ENCODE measurements at places on chromosomes 11 and 22.

DNA sequence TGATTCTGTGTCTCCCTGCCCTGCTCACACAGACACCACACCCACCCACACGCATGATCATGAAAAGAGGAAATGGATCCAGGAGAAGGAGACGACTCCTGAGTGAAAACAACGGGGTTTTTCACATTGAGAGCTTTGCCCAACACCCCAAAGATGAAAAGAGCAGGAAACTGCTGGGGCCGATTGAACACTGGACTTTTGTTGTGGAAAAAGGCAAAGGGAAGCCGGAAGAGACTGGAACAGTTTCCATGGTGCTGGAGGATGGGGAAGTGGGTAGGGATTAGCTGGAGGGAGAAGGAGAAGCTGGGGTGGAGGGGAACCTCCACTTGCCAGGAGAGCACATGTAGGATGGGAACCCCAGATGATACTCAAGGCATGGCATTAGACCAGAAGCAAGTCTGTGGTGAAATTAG, 5.2 kb upstream of the SLC43A3 start:
- DNase-seq, result peak; percentile 46

- DNase-seq, result no peak
Measured at GRCh38 chr11:78684377-78684776, 109.7 kb upstream of the NARS2 start.

DNA sequence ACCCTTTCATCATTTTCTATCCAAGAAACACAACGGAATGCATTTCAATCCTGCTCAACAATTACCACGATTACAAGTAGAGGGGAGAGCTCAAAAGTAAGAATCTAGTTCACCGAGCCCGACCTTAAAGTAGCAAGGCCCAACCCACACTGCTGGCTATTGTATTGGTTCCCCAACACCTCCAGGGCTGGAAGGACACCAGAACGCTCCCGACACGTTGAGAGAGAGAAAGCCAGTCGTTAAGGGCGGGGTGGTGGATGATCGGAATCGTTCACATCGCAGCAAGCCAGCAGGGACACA, 690 bp downstream of the CKAP5 start:
- no peak for DNase-seq

DNA sequence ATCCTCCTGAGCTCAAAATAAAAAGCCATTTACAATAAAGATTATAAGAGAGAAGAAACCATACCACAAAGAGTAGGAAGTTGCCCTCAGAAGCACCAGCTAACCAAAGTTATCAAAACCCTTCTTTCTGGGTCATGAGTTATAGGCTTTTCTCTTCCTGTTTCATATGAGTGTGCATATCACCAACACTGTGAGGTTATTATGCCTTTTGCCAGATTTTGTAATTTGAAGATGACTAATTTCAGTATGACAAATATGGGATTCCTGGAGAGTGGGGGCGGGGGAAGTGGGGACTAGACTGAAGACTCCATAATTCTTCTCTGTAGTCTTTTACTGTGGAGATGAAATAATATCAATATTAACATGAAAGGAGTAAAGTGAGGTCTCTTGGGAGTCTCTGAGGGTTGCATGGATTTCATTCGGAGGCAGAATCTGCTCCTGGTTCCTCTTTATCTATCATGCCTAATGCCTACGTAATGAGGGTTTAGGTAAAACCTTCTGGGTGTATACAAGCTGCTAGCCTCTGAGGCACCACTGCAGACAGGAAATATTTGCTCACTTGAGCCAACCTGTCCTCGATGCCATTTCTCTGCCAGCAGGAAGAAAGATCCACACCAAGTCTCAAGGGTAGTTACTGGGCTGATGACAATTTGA, 2.1 kb downstream of the LPXN start:
- DNase-seq, result no peak

DNA sequence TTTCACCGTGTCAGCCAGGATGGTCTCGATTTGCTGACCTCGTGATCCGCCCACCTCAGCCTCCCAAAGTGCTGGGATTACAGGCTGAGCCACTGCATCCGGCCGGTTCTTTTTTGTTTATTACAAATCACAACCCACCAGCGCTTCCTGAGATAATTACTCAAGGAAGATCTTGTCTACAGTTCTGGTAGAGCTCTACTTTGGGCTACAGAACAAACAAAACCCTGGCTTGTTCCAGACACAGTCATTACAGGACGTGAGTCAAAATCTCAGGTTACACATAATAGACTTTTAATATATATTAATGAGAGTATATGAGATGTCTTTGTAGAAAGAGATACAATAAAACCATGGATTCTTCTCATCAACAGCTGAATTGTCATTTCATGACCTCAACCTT, 42.8 kb upstream of the NUP50 start:
- no peak for DNase-seq

- peak; percentile 87 for DNase-seq
Measured at GRCh38 chr11:69449320-69450063, 32.0 kb upstream of the LINC01488 start.

DNA sequence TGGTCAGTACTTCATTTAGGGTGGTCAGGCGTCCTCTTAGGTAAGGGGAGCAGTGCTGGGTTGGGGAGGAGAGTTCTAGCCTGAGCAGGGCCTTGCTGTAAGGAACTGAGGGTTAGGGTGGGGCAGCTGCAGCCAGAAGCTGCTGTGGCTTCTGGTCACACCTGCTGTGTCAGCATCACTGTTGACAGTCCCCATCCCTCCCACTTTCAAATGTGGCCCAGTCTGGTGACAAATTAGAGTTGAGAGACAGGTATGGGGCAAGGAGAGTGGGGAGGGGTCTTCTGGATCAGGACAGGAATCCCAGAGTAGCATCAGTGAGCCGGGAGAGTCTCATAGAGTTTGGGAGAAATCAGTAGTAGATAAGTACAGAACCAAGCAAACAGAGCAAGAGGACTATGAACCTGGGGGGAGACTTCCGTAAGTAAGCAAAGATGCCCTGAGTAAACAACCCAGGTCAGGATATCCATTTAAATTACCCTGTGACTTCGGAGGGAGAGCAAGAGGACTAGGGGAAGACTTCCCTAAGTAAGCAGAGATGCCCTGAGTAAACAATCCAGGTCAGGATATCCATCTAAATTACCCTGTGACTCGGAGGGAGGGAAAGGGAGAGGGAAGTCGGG, 53.7 kb downstream of the PPP6R2 start:
- DNase-seq, result no peak

- no peak for DNase-seq
Measured at GRCh38 chr11:63853476-63853875, 14.6 kb downstream of the MARK2 start.

- DNase-seq, result no peak
Measured at GRCh38 chr11:33737362-33737821, 1.2 kb upstream of the CD59 start.

GRCh38 chr11:37843603-37844002, 1245.6 kb upstream of the RAG2 start:
- DNase-seq, result no peak

- DNase-seq, result no peak
Measured at GRCh38 chr11:1113405-1114201, 38.9 kb downstream of the MUC2 start.

GRCh38 chr11:1401171-1401445, 11.4 kb downstream of the BRSK2 start:
- no peak for DNase-seq

GRCh38 chr22:32971276-32971675, 86.9 kb downstream of the SYN3 start:
- no peak for DNase-seq

DNA sequence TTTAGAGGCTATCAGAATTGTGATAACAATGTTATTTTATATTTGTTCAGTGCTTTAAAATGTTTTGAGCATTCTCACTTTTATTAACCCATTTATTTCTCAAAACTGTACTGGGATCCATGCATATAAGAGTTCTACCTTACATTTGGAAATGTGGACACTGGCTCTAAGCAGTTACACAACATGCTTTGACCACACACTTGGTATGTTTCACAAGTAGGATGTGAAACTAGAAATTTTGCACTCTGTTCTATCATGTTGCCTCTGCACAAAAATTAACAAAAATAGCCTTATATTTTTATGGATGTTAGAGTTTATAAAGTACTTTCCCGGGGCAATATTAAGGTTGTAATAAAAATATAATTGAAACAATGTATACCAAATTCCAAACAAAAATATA, 126.9 kb upstream of the CHORDC1 start:
- DNase-seq, result no peak

- DNase-seq, result no peak
Measured at GRCh38 chr22:22450343-22450839, 58.2 kb downstream of the ZNF280B start.

DNA sequence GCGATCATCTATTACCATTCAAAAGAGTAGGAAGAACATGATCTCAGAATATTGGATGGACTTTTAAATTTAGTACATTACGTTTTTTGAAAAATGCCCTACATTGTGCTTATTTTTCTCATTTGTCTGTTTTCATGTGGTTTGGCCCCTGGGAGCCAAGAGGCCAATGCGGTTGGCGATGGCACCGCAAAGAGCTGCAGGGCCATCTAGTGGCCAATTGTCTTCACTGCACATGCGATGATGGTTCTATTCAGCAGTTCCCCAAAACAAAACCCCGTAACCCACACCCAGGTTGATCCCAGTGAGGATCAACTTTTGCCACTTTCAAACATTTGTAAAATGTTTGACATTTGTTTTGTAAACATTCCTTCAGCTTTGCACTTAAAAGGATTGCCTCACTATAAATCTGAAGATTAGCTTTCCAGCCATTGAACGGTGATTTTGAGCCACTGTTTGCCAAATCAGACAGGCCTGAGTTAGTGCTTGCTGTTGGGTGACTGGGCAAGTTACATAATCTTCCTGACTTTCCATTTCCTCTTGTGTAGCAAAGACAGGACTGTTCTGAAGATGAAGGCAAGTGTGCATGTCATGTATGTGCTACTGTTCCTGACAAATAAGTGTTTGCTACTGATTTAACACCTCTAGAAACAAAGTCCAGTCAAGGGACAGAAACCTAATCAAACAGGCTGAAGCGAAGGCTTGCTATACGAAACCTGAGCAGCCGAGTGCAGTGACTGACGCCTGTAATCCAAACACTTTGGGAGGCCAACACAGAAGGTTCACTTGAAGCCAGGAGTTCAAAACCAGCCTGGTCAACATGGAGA, 29.2 kb upstream of the XBP1 start:
- peak; percentile 81 for DNase-seq

- no peak for DNase-seq
Measured at GRCh38 chr11:40722179-40722795, 737.2 kb downstream of the LRRC4C start.

DNA sequence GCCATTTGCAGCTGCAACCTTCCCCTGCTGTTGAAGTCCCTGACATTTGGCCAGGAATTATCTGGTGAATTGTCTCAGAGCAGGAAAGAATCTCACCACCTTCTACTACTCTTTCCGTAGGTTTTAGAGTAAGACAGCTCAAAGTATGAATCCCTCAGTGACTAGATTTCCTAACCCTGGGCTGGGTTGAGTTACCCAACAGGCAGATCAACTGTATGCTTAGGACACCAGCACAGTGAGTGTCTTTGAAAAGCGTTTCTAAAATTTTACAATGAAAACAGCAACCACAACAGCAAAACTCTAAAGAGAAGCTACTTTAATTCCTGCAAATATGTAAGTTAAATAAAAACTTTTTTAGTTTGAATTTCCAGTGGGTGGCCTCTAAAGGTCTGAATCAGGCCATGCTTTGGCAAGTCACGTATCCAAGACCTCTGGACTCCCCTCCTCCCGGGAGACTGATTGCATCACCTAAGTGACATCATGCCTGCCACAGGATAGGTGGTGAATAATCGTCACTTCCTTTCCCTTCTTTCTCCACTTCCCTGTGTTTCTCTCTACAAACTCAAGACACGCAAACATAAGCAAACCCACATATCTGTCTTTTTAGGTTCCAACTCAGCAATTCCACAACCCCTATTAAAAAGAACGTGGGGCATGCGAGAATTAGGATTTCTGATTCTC, 7.8 kb downstream of the OR8B12 start:
- DNase-seq, result no peak

DNA sequence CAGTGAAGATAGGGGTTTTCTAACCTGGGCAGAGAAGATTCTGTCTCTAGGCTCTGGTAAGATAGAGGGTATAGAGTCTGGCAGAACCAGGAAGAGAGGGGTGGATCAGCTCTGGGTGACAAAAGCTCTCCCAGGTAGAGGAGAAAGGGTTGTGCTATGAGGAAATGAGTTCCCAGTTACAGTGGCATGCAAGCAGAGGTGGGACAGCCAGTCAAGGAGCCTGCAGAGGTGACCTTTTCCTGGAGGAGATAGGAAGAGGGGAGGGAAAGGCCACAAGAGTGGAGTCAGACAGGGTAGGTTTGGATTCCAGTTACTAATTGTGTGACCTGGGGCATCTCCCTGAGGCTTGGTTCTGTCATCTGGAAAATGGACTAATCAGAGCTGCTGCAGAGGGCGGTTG, 3.4 kb upstream of the CAPN5 start:
- DNase-seq, result no peak
